ENCODE measurements at places on chromosomes 13 and 19. TPM values are rescaled to one million over a fixed set of nuclear protein-coding genes. Genes with fewer than 3 reads are reported as not detected.

- no peak for DNase-seq
- peaks cover 96% of the 10 kb centered on the region for H3K27me3 ChIP-seq
- no peak overlapping the region for H3K4me3 ChIP-seq
- H3K4me1 ChIP-seq = peaks cover 10% of the 10 kb centered on the region
- no peak overlapping the region for H3K27ac ChIP-seq
These were observed 538 bp downstream of the ACP7 start for GRCh38 chr19:39084732-39085080.

Gene OR7A5
- not detected for total RNA-seq

Gene ZNF430
- 3.2 TPM for total RNA-seq

GRCh38 chr19:21398851-21399250, 1.9 kb downstream of the ZNF493 start:
- H3K36me3 ChIP-seq = peaks cover 24% of the 10 kb centered on the region
- no peak overlapping the region for H3K4me3 ChIP-seq
- DNase-seq = no peak
- H3K27me3 ChIP-seq = no peaks in the 10 kb centered on the region
- no peak overlapping the region for H3K27ac ChIP-seq

Gene CEACAM6
- total RNA-seq = not detected

- H3K4me1 ChIP-seq = peaks cover 7% of the 10 kb centered on the region
- H3K27me3 ChIP-seq = no peaks in the 10 kb centered on the region
- no peak overlapping the region for H3K27ac ChIP-seq
- no peak overlapping the region for H3K4me3 ChIP-seq
- no peak for DNase-seq
These were observed 142.5 kb downstream of the LACC1 start for GRCh38 chr13:44022196-44022595.

DNA sequence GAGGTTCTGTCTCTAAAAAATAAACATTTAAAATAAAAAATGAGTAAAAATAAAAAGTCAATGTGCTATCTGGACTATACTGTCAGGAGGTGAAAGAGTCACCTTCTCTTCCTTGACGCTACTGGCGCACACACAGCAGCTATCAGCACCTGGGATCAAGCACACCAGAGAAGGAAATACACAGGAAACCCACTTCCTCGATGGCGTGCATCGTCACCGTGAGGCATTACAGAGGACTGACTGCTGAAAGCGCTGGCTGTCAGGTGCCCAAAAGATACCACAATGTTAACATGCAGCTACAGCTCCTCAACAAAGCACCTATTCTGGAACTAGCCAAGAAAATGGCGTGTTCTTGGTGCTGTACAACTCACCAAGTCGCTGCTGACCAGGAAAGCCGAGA, 6.1 kb downstream of the SLC35E1 start:
- H3K27me3 ChIP-seq = no peaks in the 10 kb centered on the region
- peaks cover 9% of the 10 kb centered on the region for H3K4me1 ChIP-seq
- peaks cover 8% of the 10 kb centered on the region for H3K36me3 ChIP-seq
- no peak for DNase-seq
- no peak overlapping the region for H3K4me3 ChIP-seq

DNA sequence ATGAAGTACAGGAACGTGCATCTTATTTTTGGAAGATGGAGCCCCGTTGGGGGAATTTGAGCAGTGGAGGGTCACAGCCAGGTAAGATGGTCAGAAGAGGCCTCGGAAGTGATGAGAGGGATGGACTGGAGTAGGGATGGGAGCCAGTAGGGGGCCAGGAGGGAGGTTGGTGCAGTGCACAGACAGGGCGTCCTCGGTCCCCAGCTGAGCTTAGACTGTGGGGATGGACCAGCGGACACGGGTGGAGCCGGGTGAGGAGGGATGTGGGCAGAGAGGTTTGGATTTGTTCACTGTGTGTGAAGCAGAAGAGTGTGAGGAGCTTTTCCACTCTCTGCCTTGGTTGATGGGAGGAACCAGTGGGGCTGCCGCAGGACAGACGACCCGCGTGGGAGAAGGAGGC, 10.6 kb downstream of the RPS9 start:
- no peak overlapping the region for H3K27ac ChIP-seq
- peaks cover 26% of the 10 kb centered on the region for H3K36me3 ChIP-seq
- H3K4me1 ChIP-seq = peaks cover 7% of the 10 kb centered on the region

GRCh38 chr19:45507872-45508416, 665 bp downstream of the VASP start:
- H3K4me1 ChIP-seq = peaks cover 16% of the 10 kb centered on the region
- no peak for DNase-seq
- no peaks in the 10 kb centered on the region for H3K27me3 ChIP-seq
- peak overlapping the region; percentile 93 for H3K27ac ChIP-seq
- peak overlapping the region; percentile 87 for H3K4me3 ChIP-seq
- H3K36me3 ChIP-seq = no peaks in the 10 kb centered on the region

Gene KLK12
- not detected for total RNA-seq

Gene RASIP1
- 19.3 TPM for total RNA-seq

GRCh38 chr13:74035896-74036295, 98.3 kb downstream of the KLF12 start:
- H3K4me1 ChIP-seq = peaks cover 4% of the 10 kb centered on the region
- no peak overlapping the region for H3K4me3 ChIP-seq
- H3K27ac ChIP-seq = no peak overlapping the region
- no peak for DNase-seq

Gene HPN
- 2.5 TPM for total RNA-seq

DNA sequence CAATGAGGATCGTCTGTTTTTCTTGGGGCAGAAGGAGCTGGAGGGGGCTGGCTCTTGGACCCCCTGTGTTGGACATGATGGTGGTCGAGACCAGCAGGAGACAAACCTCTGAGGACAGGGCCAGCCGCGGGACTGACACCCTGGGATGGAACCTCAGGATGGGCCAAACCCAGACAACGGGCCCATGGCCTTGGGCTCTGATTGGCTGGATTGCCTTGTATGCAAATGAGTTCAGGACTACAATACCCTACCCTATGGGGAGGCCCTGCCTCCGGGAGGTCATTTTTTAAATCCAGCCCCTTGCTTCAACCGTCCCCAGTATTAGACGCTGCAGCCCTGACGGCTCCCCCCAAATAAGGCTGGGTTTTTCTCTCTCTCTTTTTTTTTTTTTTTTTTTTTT, 22.0 kb downstream of the SLC5A5 start:
- H3K4me3 ChIP-seq = no peak overlapping the region
- H3K4me1 ChIP-seq = no peaks in the 10 kb centered on the region
- no peak for DNase-seq
- no peaks in the 10 kb centered on the region for H3K36me3 ChIP-seq
- H3K27ac ChIP-seq = no peak overlapping the region
- peaks cover 22% of the 10 kb centered on the region for H3K27me3 ChIP-seq

GRCh38 chr19:47628078-47628771, 19.3 kb downstream of the BICRA start:
- H3K27ac ChIP-seq = no peak overlapping the region
- H3K4me1 ChIP-seq = peaks cover 15% of the 10 kb centered on the region
- H3K36me3 ChIP-seq = no peaks in the 10 kb centered on the region
- no peak overlapping the region for H3K4me3 ChIP-seq

DNA sequence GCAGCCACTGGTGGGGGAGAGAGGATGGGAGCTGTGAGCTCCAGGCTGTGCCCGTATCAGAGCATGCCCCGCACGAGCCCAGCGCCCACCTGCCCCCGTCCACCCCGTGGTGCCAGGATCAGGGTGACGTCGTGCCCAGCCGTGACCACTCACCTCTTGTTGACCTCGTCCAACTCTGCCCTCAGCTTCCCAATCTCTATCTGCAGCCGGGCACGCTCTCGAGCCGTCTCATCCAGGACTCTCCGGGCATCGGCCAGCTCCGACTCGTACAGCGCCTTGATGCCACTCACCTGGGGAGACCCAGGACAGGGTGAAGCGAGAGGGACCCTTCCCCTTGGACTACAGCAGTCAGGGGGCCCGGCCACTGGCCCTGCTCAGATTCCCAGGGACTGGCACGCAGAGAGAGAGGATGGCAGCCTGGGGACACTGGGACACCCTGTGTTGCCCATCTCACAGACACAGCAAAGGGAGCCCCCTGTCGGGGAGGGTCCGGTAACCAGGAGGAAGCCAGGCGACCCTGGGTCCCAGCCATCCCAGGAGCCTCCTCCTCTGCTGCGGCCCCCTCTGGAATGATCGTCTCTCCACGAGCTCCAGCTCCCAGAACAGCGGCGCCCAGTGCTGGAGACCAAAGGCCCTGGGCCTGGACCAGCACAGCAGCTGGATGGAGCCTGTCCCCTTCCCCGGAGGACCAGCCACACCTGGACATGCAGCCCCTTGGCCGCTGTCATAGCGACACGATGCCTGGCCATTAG, 12.3 kb downstream of the LMNB2 start:
- no peak for DNase-seq
- no peaks in the 10 kb centered on the region for H3K36me3 ChIP-seq
- no peak overlapping the region for H3K27ac ChIP-seq
- H3K27me3 ChIP-seq = no peaks in the 10 kb centered on the region
- H3K4me3 ChIP-seq = no peak overlapping the region

DNA sequence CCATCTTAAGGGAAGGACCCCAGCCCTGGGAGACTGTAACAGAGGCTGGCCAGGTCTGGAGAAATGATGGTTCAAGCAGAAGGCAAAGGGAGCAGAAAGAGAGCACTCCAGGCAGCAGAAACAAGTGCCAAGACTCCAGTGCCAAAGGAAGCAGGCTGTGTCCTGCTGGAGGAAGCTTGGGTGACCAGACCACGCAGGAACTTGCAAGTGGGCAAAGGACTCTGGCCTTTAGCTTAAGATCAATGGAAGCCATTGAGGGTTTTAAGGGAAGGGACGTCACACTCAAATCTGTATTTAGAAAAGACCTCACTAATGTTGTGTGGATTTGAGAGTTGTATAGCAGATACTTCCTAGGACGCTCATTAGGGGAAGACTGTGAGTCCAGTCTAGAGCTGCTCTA, 95.5 kb downstream of the MIPEP start:
- H3K27me3 ChIP-seq = no peaks in the 10 kb centered on the region
- H3K27ac ChIP-seq = peak overlapping the region; percentile 2
- H3K36me3 ChIP-seq = peaks cover 10% of the 10 kb centered on the region
- no peak overlapping the region for H3K4me3 ChIP-seq

Gene PBX4
- total RNA-seq = not detected

DNA sequence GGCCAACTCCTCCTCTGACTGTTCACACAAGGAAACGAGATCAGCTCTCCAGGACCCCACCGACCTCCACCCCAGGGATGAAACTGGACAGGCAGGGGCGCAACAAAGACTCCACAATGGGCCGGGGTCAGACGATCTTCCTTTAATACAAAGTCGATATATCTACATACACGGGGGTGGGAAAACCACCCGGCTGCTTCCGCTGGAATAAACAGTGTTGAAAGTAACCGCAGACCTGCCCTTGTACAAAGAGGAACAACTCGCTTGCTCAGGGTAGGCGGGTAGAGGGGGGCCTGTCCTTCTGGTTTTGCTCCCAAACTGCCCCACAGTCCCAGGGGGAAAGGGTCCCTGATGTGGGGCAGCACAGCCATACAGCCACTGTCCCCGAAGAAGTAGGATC, 135.2 kb downstream of the PTPRS start:
- H3K27ac ChIP-seq = no peak overlapping the region
- H3K27me3 ChIP-seq = no peaks in the 10 kb centered on the region
- no peak overlapping the region for H3K4me3 ChIP-seq

Gene B3GNT3
- not detected for total RNA-seq

Gene TECR
- total RNA-seq = 60.2 TPM

- peaks cover 27% of the 10 kb centered on the region for H3K36me3 ChIP-seq
- peak overlapping the region; percentile 49 for H3K27ac ChIP-seq
- peak overlapping the region; percentile 35 for H3K4me3 ChIP-seq
- H3K27me3 ChIP-seq = no peaks in the 10 kb centered on the region
These were observed 8.8 kb downstream of the DAZAP1 start for GRCh38 chr19:1416014-1416841.

Gene PRR36
- not detected for total RNA-seq

- H3K4me3 ChIP-seq = no peak overlapping the region
- H3K4me1 ChIP-seq = peaks cover 19% of the 10 kb centered on the region
- H3K27me3 ChIP-seq = no peaks in the 10 kb centered on the region
- H3K36me3 ChIP-seq = peaks cover 2% of the 10 kb centered on the region
These were observed 10.0 kb upstream of the NDUFS7 start for GRCh38 chr19:1373534-1374249.

DNA sequence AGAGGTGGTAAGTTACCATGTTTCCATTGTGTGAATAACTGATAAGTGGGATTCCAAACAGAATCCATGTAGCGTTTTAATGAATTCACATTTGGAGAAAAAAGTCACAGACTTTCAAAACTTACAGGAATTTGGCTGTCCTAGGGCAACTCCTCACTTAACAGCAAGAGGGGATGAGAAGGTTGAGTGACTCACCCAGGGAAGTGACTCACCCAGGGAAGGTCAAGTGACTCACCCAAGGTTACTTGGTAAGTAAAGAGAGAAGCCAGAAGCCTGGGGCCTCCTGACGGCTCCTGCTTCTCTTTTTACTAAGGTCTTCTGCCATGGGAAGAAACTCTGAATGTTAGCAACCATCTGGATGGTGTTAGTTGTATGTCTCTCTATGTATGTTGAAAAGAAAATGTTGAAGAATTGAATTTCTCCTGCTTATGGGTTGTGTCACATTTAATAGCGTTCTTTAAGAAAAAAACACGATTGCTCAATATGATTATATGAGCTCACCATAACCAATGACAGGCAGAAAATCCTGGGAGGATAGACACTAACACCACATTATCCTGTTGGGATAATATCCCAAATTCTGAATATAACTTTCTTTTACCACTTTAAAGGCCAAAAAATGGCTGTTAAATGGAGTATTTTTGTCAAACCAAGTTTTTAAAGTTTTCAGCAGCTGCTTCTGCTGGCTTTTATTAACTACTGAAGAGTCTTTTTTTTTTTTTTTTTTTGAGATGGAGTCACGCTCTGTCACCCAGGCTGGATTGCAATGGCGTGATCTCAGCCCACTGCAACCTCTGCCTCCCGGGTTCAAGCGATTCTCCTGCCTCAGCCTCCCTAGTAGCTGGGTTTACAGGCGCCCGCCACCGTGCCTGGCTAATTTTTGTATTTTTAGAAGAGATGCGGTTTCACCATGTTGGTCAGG, 195.6 kb downstream of the GGACT start:
- no peaks in the 10 kb centered on the region for H3K36me3 ChIP-seq
- DNase-seq = peak; percentile 64
- H3K27me3 ChIP-seq = no peaks in the 10 kb centered on the region
- H3K27ac ChIP-seq = peak overlapping the region; percentile 83
- H3K4me1 ChIP-seq = no peaks in the 10 kb centered on the region

GRCh38 chr19:31531326-31531725, 182.1 kb upstream of the TSHZ3 start:
- no peak overlapping the region for H3K4me3 ChIP-seq
- no peaks in the 10 kb centered on the region for H3K4me1 ChIP-seq
- DNase-seq = no peak

Gene GJB2
- 2.0 TPM for total RNA-seq

GRCh38 chr19:15672580-15673175, at the start of gene CYP4F12:
CYP4F12 (plus strand) TSS chr19:15673087; CDS start chr19:15673530, 443 bp downstream.
- H3K4me1 ChIP-seq = no peaks in the 10 kb centered on the region
- peak; percentile 83 for DNase-seq
- H3K27ac ChIP-seq = peak within 1 kb of the TSS; percentile 41

Gene PLK5
- total RNA-seq = not detected

- H3K27ac ChIP-seq = no peak overlapping the region
- no peaks in the 10 kb centered on the region for H3K4me1 ChIP-seq
- DNase-seq = no peak
- peaks cover 18% of the 10 kb centered on the region for H3K36me3 ChIP-seq
- H3K27me3 ChIP-seq = no peaks in the 10 kb centered on the region
These were observed 7.8 kb downstream of the CYP4F12 start for GRCh38 chr19:15680478-15681322.

Gene DMKN
- 7.8 TPM for total RNA-seq

All from heart left ventricle (tissue), 16 donors.